ENCODE measurements at places on chromosomes 16 and 17. TPM values are rescaled to one million over a fixed set of nuclear protein-coding genes. Genes with fewer than 3 reads are reported as not detected.

SLC16A5 gene
- total RNA-seq = 17.4 TPM

SCRN2 gene
- total RNA-seq = 31.1 TPM

OTOP2 gene
- total RNA-seq = not detected

FA2H gene
- total RNA-seq = not detected

ODAD4 gene
- total RNA-seq = 0.60 TPM

- DNase-seq = no peak
- no peak overlapping the region for H3K27ac ChIP-seq
- H3K36me3 ChIP-seq = no peaks in the 10 kb centered on the region
These were observed 408.7 kb upstream of the TNRC6C start for GRCh38 chr17:77549726-77550366.

DNA sequence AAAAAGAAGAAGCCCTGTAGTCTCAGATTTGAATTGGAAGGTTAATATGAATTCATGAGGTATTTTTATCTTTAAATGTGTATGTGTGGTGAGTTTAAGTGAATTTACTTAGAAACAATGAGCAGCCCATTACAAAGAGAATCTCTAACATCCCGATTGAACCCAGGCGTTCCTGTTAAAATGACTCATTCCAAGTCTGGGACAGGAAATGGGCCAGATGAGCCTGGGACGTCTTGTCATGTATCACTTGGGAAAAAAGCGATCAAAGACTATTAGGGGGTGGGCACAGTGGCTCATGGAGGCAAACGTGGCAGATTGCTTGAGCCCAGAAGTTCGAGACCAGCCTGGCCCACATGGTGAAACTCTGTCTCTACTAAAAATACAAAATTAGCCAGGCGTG lies 81.6 kb downstream of the SEC14L1 start:
- peaks cover 15% of the 10 kb centered on the region for H3K36me3 ChIP-seq
- no peak for DNase-seq
- no peaks in the 10 kb centered on the region for H3K27me3 ChIP-seq

DNA sequence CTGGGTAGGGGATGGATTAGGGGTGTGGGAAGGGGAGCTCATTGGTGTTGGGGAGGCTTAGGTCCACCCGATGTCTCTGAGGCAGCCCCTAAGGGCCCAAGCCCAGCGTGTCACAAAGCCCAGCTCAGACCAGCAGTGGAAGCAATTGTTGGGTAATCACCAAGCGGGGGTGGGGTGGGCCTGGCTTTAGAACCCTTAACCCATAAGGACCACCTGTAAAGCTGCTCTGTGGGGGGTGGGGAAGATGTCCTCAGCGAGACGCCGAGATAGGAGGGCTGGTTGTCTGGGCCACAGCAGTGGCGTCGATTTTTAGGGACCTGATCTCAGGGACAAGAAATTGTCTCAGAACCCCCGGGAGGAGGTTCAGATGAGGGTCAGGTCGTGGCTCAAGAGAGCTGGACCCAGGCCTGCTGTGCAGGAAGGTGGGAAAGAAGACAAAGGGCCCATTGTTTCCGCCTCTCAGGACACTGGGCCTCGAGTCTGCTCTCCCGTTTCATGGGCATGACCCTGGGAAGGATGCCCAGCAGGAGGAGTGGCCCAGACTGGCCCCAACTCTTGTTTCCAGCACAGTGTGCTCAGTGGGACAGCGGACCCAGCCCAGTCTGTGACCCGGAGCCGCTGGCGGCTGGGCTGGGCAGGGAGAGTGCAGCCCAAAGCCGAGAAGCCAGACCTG lies 15.9 kb downstream of the ST6GALNAC2 start:
- no peak for DNase-seq
- H3K27me3 ChIP-seq = no peaks in the 10 kb centered on the region

DNA sequence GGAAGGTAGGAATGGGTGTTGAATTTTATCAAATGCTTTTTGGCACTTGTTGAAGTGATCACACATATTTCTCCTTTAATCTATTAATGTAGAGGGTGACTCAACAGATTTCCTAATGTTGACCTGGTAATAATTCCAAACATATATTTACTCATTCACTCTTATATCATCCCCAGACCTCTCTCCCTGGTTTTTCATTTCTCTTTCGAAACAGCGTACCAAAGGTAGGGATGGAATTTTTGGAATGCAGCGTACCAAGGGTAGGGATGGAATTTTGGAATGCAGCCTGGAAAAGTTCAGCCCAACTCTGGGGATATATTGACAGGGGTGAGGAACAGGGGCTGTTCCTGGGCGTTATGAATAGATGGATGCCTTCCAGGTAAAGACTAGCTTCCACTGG lies 7.3 kb downstream of the KIF18B start:
- no peak overlapping the region for H3K27ac ChIP-seq
- H3K4me1 ChIP-seq = no peaks in the 10 kb centered on the region
- no peaks in the 10 kb centered on the region for H3K36me3 ChIP-seq
- H3K4me3 ChIP-seq = no peak overlapping the region
- DNase-seq = no peak

- peaks cover 4% of the 10 kb centered on the region for H3K36me3 ChIP-seq
- no peaks in the 10 kb centered on the region for H3K4me1 ChIP-seq
- H3K27me3 ChIP-seq = no peaks in the 10 kb centered on the region
- no peak overlapping the region for H3K27ac ChIP-seq
These were observed 16.2 kb downstream of the SAMD14 start for GRCh38 chr17:50113624-50114320.

DNA sequence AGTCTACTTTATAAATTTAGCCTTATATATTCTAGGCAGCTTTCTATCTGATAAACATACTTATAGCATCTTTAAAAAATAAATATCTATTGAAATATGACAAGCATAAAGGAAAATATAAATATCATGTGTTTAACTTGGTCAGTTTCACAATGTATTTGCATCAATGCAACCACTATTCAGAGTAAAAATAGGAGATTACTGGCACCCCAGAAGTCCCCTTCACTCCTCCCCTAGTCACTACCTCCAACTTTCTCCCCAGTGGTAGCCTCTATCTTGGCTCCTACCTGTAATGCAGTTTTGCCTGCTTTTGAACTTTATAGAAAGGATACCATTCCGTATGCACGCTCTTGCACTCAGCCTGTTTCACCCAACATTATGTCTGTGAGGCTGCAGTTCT lies 3.2 kb upstream of the NOD2 start:
- no peak overlapping the region for H3K27ac ChIP-seq
- H3K27me3 ChIP-seq = no peaks in the 10 kb centered on the region
- no peak overlapping the region for H3K4me3 ChIP-seq
- no peak for DNase-seq
- H3K36me3 ChIP-seq = no peaks in the 10 kb centered on the region
- H3K4me1 ChIP-seq = no peaks in the 10 kb centered on the region

- peaks cover 9% of the 10 kb centered on the region for H3K27me3 ChIP-seq
- H3K36me3 ChIP-seq = no peaks in the 10 kb centered on the region
- no peak for DNase-seq
- H3K4me3 ChIP-seq = no peak overlapping the region
These were observed 28.6 kb upstream of the HYDIN start for GRCh38 chr16:71259086-71259485.

- H3K36me3 ChIP-seq = no peaks in the 10 kb centered on the region
- H3K4me1 ChIP-seq = no peaks in the 10 kb centered on the region
- H3K4me3 ChIP-seq = no peak overlapping the region
- no peaks in the 10 kb centered on the region for H3K27me3 ChIP-seq
These were observed 104.7 kb upstream of the TMEM132E start for GRCh38 chr17:34474706-34475105.
